ENCODE measurements at places on chromosomes 1 and 21.

DNA sequence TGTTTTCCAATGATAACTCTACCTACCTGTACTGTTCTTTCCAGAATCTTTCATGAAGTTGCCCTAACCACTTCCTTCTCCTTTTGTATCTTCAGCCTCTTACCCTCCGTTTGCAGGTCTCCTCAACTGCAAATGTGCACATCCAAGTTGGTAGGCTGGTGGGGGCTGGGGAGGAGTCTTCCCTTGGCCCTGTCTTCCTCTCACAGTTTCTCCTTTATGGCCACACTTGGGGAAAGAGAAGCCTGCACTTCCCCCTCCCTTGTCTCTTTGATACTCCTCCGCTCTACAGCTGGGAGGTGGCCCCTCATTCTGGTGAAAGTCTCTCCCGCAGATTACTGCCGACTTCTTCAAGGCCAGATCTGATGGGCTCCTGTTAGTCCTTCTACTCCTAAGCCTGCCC lies 26.9 kb upstream of the GPR88 start:
- no peak for DNase-seq

GRCh38 chr21:26852423-26852822 lies 7.2 kb upstream of the ADAMTS1 start:
- no peak for DNase-seq

GRCh38 chr1:162765788-162766187 lies 24.7 kb upstream of the HSD17B7 start:
- no peak for DNase-seq

- peak; percentile 36 for DNase-seq
Measured at GRCh38 chr1:155004352-155005075, 1.9 kb downstream of the ZBTB7B start.

GRCh38 chr1:58059789-58060188 lies 486.7 kb downstream of the OMA1 start:
- DNase-seq: no peak

DNA sequence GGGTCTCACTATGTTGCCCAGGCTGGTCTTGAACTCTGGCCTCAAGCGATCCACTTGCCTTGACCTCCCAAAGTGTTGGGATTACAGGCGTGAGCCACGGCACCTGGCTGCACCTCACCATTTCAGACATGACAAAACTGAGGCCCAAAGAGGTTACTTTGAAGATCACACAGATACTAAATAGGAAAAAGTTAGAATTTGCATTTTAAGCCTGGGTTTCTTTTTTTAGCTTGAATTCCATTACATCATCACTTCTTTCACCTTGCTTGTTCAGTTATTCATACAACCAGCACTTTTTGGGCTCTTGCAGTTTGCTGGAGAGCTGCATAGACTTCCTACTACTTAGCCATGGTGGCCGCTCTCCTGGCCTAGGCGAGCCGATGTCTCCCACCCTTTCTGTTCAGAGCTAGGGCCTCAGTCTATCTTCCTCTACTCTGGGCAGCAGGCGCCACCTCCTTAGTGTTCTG lies 16.3 kb upstream of the CD2 start:
- no peak for DNase-seq

DNA sequence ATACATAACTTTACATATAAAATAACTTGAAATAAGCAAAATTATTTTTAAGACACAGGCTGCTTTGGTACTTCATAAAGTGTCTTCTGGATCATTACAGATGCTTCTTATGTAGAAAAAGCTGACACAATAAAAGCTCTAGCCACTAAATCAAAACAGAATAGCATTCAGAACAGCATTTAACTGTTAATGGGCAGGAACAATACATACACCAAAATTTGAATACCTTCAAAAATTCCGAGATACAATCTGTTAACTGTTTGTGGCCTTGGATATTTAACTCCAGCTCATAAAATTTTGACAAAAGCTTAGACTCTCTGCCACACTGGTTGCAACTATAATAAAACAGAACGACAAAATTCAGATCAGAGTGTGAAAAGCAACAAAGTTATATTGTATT lies 31.7 kb downstream of the USP48 start:
- no peak for DNase-seq

GRCh38 chr21:35520302-35520701 lies 471.2 kb upstream of the RUNX1 start:
- no peak for DNase-seq

DNA sequence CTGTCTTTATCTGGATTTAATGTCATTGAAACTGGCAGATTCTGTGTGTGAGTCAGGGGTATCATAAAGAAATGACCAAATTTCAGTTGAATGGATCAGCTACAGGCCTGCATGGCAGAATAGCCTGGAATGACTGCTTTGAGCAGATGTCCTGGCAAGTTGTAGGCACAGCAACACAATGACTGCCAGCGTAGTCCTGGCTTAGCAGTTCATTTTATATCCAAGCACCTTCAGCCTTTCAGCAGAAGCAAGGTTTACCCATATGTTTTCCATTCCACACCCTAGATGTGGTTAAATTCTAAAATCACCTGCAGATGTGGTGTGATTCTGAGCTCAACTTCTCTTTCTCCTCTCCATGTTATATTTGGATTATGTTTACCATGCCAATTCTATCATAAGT lies 22.3 kb upstream of the PTGFR start:
- no peak for DNase-seq

DNA sequence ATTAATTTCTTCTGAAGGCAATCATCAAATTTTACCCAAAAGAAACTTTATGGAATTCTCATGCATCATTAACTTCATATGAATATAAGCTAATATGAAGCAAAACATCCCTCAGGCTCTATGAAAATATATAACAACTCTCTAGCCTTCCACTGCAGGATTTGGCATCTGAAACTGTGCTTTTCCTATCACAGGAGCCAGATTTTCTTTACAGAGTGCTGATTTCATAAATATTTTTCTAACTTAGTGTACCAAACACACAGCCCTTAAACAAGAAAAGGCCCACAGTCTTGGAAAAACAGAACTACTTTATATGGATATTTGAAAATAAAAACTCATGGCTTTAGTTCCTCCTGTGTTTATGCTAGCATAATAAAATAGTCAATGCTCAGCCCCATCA lies 559.5 kb upstream of the CHRM3 start:
- no peak for DNase-seq

- DNase-seq: peak; percentile 15
Measured at GRCh38 chr1:75203415-75204277, 69.5 kb downstream of the LHX8 start.

GRCh38 chr1:19643602-19644394 lies at the start of gene NBL1:
Gene NBL1 (plus strand): TSS chr1:19644311. CDS start chr1:19655031, 10,720 bp downstream.
- DNase-seq: peak; percentile 62

DNA sequence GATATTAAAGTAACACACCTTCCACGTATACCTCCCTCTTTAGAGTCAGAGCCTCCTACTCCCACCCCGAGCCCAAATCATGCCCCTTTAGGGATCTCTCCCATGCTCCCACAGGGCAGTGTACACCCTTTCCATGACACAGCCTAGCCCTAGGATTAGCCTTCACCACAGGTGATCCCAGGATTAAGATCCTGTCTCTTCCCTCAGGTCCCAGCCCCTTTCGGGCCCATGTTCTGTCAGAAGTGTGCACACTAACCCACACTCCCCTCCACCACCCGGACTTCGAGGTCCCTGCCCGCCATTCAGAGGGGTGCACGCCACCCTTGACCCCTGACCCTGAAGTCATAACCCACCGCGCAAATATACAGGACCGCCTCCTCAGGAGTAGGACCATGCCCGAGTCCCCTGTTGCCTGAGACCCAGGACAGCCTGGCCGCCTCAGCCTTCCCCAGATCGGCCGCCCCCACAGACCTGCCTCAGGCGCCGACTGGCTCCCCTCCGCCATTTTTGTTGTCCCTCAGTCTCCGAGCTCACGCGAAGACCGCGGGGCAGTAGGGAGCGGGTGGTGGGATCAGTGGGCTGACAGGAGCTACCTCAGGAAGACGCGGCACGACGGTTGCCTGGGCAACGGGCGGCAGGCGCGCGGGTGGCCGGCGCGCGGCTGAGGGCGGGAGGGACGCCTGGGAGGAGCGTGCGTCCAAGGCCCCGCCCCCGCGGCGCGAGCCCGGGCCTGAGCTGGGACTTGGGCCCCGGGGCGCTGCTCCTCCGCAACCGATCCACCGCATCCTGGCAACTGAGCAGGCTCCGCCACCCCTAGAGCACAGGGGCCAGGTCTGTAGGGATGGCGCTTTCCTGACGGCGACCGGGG lies at the start of gene AGBL4:
Gene AGBL4 (minus strand): TSS at position 663 of the 868 bp plus-strand sequence.
- DNase-seq: peak; percentile 81

DNA sequence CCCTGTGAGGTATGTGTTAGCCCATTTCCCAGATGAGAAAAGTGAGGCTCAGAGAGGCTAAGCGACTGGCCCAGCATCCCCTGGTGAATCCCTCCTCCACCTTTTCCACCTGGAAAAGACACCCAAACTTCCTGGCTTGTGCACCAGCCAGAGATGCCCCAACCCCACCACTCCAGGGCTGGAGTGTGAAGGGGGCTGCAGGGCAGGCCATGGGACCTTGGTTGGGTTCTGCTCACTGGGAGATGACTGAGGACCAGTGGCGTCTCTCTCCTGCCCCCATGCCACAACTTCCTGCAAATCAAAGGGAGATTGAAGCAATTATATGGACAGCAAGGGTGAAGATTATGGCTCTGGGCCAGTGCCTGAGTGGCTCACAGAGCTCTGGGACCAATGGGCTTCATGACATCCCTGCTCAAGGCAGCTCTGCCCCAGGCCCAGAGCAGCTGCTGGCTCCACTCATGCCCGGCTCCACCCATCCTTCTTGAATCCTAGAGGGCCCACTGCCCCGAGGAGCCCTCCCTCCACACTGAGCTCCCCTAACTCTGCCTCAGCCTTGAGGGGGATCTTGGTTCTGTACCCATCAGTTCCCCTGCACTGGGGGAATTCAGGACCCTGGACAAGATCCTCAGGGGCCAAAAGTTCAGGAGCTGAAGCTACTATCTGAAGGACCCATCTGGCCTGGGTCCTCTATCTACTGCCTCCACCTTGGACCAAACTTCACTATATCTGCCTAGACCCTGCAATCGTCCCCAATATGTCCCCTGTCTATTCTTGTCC lies 416.9 kb downstream of the PTPRU start:
- DNase-seq: no peak

DNA sequence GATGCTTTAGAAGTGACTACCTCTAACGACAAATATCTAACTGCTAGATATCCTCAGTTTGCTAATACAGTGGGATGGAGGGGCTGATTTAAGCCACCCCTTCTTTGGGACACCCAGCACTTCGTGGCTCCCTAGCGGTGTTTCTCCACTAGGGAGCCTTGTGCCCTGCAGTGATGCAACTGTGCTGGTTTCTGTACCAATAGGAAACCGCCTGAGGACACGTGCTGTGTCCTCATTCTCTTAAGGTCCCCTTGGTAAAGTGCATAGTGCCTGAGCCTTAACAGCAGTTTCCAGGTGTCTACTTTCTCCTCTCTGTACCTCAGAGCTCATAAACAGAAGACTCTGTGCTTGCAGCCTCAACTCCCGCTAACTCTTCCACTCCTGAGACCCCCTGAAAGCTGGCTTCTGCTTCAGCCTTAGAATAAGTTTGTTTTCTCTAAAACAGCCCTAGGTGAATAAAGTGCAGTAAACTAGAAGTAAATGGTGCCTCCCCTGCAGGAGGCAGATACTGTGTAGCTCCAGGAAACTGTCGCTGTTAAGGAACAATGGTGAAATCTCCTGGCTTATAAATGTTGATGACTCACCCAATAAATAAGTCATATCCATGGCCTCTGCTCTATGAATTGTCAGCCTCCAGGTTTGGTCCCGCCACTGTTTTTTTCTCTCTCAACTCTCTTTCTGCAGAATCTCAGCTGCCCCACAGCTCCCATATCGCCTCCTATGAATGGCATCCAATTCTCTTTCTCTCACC lies 130.4 kb downstream of the AK5 start:
- DNase-seq: no peak

GRCh38 chr1:219876798-219877209 lies 51.6 kb downstream of the SLC30A10 start:
- DNase-seq: peak; percentile 36

- DNase-seq: no peak
Measured at GRCh38 chr1:28037206-28037605, 51.2 kb downstream of the EYA3 start.

DNA sequence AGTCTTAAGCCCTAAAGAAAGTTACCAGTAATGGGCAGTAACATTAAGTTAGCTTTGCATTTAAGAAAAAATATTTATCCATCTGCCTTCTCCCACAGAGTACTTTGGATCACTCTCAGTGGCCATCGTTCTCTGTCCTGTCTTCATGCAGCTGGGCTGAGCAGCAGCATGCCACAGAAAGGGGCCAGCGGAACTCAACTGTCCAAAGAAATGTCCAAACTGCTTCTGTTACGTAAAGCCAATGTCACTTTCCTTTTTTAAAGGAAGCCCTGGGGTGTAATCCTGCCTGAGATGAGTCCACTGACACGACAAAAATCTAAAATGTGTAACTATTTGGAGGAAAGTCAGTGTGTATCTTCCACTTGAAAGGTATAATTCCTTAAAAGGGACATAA lies 291.6 kb downstream of the SMYD3 start:
- DNase-seq: no peak

GRCh38 chr21:35400233-35400939 lies 351.3 kb upstream of the RUNX1 start:
- DNase-seq: no peak

- no peak for DNase-seq
Measured at GRCh38 chr1:63918418-63918945, 144.7 kb downstream of the ROR1 start.

DNA sequence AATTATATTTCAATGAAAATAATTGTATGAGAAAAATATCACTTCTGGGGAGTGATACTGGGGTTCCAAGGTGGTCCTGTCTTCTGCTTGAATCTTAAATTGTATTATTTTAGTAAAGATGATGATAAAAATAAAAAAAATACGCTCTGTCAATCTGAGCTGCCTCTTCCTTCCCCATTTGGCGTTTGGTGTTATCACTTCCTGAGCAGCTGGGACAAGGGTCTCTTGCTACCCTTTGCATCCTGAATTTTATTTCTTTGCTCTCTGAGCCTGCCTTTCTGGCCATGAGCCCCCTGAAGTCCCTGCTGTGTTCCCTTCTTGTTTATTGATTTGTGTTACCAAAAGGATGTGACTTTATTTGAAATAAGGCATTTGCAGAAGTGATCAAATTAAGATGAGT lies 111.0 kb downstream of the KCNJ6 start:
- DNase-seq: no peak

DNA sequence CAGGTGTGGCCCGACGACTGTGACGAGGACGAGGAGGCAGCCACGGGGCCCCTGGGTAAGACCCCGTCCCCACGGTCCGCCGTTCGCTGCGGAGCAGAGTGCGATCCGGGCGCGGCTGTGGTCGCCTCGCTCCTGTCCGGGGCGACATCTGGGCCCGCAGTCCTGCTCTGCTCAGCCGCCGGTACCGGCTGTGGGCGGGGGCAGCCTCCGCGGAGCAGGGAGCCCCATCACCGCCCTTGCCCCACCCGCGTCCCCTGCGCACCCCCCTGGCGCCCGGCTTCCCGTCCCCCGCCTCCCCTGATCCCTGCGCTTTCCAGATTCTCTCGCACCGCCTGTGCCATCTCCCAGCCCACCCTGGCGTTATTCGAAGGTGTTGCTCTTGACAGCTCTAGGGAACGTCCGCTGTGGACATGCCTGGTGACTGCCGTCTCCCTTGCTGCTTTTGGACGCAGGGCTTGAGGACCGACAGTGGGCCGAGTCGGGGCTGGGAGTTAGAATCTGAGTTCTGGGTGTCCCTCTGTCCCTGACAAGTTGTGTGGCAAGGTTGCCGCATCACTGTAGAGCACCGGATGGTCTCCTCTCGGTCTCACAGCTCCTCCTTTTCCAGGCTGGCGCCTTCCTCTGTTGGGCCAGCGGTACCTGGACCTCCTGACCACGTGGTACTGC lies 596 bp downstream of the TOR3A start:
- peak; percentile 61 for DNase-seq

GRCh38 chr1:228969953-228970800 lies 234.9 kb downstream of the RHOU start:
- no peak for DNase-seq

- DNase-seq: no peak
Measured at GRCh38 chr1:213418268-213419071, 367.4 kb downstream of the RPS6KC1 start.

Measured in WERI-Rb-1 (cell line).